Activated T-cell treated with anti-CD3 and anti-CD28 coated beads, Interleukin-2, amount 50 U/mL, for 4 hours (primary cell): ENCODE measurements at places on chromosomes 5 and 9. TPM values are rescaled to one million over a fixed set of nuclear protein-coding genes. Genes with fewer than 3 reads are reported as not detected.

GABRA6 gene
- total RNA-seq: not detected

ELOVL7 gene
- 0.18 TPM for total RNA-seq

ACTBL2 gene
- total RNA-seq: not detected

SPOCK1 gene
- not detected for total RNA-seq
